ENCODE measurements at places on chromosomes 4 and X. TPM values are rescaled to one million over a fixed set of nuclear protein-coding genes. Genes with fewer than 3 reads are reported as not detected.

DNA sequence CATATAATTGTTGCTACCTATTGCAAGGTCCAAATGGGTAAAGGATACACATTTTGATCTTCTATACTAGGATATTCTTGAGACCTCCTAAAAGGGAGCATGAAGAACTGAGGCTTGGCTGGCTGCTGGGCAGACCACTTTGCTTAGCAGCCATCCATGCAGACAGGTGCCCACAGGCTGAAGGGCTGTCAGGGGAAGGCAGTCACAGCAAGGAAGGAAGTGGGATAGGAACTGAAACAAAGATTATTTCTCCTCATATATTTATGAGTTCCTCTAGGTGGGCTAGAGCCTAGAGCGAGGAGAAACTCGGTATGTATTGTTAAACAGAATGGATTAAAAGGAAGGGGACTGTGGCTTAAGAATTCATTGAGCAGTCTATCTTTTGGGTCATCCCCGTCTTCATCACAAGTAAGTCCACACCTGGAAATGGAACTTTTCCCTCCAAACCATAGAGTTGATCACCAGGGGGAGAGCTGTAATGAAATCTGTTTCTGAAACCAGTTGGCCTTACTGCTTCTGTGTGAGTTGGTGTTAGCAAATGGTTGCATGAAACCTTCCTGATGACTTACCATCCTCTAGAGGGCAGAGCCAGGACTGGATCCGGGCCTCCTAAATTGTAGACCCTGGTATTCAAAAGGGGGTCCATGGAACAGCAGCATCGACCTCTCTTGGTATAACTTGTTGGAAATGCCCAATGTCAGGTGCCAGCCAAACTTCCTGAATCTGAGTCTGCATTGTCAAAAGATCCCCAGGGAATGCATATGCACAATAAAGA lies 42.3 kb downstream of the AFF2 start:
- DNase-seq: no peak

Gene MCF2
- 0.27 TPM for total RNA-seq

Gene KLB
- not detected for total RNA-seq

Gene PAGE1
- not detected for total RNA-seq

DNA sequence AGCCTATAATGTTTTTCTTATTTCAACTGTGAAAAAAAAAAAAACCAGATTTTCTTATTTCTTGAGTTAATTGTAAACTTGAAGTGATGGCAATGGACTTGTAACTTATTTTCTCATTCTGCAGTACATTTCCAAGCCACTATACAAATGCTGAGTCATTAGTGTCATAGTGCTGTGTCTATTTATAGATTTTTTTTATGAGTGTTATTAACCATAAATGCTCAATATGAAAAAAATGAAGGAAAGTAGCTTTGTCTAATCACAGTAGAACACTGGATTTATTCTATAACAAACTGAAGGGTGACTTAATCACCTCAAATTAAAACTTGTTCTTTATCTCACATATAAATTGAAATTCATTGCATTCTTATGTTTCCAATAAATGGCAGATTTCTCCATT lies 718.6 kb downstream of the CCSER1 start:
- DNase-seq: no peak

Gene GSX2
- not detected for total RNA-seq

DNA sequence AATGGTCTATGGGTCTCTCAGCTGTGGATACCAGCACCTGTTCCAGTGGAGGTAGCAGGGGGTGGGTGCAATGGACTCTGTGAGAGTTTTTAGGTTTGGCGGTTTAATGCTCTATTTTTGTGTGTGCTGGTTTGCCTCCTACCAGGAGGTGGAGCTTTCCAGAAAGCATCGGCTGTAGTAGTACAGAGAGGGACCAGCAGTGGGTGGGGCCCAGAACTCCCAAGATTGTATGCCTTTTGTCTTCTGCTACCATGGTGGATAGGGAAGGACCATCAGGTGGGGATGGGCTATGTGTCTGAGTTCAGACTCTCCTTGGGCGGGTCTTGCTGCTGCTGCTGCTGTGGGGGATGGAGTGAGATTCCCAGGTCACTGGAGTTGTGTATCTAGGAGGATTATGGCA lies 557.2 kb upstream of the GRID2 start:
- no peak for DNase-seq

DNA sequence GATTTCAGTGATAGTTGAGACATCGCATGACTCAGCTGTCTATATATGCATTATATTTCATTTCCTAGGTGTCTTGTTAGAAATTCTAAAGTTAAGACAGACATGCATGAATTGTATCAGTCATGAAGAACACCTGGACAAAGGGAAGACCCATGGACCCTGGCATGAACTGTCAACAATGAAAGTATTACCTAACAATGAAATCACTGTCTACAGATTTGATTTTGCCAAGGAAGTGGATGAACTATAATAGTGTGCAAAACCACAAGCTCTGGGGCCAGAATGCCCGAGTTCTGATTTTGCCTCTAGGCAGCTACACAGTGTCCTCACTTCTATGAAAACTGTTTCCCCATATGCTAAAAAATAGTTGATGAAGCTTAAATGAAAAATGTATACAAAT lies 386.1 kb downstream of the NLGN4X start:
- DNase-seq: no peak

DNA sequence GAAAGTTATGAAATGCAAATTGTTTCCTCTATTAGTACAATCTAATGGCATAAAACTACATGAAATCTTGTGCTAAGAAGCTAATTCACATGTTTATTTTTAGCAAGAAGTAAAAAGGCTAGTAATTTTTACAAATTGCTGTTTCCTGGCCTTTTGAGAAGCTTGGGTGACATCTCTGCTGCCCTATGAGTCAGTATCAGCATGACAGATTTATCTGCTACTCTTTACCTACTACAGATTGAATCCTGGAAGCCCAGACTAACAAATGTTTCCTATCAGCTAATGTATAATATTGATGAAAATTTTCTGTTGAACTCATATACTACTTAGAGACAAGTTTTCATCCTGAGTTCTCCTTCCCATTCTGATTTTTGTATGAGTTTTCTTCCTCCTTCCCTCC lies 232.4 kb downstream of the DCTD start:
- no peak for DNase-seq

Data from CD4-positive, CD25-positive, alpha-beta regulatory T cell (primary cell).